ENCODE measurements at places on chromosomes 1 and 21.

GRCh38 chr1:40856656-40857302 lies 5.4 kb downstream of the CITED4 start:
- no peak for DNase-seq

DNA sequence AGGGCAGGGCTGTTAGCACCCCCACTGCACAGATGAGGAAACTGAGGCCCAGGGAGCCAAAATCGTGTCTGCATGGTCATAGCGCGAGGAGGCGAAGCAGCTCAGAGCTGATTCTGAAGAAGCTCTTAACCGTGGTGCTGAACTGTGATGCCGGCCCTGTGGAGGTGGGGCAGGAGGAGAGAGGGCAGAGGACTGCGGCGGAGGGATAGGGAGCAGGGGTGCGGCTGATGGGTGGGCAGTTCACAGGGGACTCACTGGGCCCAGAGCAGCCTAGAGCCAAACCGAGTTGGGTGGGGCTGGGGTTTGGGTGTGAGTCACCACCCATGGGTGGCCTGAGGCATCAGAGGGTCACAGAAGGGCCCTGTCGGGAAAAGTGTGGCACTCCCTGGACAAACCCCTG lies 74.7 kb downstream of the RAP1GAP start:
- no peak for DNase-seq

DNA sequence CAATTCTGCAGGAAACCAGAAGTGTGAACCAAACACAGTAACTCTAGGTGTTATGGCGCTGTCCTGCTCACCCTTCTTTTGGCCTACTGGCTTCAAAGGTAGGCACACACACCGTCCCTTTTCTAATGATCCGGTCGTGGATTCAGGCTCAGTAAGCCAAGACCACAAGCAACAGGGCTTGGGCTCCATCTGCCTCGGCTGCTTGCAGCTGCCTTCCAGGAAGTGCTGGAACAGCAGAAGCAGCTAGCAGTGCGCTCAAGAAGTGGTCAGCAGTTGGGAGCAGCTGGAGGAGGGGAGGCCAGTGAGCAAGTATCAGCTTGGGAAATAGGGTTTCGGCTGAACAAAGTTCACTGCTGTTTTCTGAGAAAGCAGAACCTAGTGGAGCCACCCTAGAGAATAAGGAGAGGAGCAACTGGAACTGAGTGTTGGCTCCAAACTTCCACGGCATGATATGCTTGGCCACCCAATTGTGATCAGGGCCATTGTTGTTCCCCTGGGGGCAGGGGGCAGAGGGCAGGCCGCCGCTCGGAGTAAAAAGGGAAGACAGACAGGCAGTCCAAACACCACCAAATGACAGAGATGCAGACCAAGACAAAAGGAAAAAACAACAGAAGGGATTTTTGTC lies 173.4 kb downstream of the TOMM20 start:
- DNase-seq, result no peak

GRCh38 chr1:155591770-155592169 lies 18.2 kb upstream of the MSTO1 start:
- DNase-seq, result no peak

DNA sequence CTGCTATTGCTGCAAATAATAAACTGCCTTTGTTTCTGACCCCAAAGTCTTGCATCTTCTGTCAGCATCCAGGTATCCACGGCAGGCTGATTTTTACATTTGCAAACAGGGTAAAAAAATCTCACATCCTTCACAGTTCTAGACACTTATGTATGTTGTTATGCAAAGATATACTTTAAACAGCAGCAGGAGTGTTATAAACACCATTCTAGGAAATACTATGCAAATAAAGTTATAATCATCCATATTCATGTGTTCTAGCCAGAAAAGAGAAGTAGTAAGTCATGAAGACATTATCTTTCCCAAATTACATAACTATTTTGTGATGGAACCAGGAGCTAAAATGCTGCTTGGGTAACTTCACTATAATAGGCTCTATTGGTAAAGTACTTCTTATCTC lies 534.2 kb downstream of the LTN1 start:
- no peak for DNase-seq

DNA sequence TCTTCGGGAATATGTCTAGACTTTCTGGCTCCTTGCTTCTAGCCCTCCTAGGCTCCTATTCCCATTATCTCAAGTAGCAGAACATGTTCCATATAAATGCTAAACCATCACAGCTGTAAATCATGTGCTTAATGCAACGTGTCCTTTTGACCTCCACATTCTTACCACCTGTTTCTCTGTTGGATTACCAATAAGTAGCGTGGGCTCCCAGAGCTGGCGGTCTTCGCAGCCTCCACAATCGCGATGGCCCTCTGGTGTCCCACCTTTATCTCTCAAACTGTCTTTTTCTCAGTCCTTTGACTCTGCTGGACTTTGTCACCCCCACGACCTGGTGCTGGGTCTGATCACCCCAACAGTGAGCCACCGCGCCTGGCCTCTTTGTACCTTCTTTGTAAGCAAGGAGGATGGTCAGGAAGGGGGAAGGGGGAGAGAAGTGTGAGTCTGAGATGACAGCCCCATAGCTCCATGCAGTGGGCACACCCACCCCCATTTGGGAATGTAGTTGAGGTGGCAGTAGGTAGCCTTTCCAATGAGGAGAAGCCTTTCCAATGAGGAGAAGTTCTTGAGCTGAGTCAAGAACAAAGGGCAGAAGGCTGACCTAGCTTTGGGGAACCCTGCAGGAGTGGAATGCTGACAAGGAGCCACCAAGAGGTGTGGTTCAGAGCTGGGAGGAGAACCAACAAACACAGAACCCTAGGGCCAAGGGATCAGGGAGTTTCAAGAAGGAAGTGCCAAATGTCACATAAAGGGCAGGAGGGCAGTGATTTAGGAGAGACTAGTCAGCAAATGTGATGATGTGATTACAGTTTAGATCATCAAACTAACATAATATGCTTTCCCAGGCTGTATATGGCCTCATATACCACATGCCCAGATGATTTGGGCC lies 14.2 kb downstream of the TRAF5 start:
- DNase-seq, result no peak

- no peak for DNase-seq
Observed at GRCh38 chr21:42366292-42367010, at the start of gene TFF1. TFF1 (minus strand) TSS chr21:42366535; CDS start chr21:42366495, 40 bp downstream.

DNA sequence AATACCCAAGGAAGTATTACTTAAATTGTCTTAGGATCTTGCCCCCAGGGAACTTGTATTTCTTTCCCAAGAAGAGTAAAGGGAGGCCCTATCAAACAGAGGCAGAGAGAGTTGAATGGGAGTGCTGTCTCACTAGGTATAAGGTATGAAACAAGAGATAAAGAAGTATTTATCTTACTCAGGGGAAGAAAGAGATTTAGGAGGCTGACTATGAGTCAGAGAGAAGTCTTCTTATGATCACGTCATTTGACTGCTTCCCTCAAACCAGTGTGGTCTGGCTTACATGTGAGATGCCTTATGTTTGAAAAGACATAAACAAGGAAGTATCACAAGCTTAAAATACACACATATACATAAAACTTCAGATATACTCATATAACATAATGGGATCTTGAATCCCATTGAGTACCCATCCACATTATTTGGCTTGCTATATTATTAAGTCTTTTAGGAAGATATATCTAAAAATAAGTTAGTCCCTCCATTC lies 29.6 kb downstream of the DUSP10 start:
- peak; percentile 46 for DNase-seq

DNA sequence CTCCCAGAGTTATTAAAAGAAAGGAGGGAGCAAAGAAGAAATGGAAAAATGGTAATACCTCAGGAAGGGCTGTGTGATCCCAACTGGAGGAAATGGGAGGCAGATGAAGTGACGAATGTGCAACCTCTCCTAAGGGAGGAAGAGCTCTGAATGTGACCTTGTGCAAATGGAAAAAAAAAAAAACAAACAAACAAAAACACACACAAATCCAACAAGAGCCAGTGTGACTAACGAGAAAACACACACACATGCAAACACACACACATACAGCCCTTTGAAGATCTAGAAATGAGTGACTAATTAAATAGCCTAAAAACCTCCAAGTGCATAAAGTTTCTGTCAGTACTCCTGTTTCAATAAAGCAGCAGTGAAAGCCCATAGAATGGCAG lies 49.0 kb downstream of the CCN1 start:
- DNase-seq, result no peak

GRCh38 chr1:81371864-81372263 lies 428.9 kb upstream of the ADGRL2 start:
- no peak for DNase-seq

GRCh38 chr1:81654147-81654546 lies 146.6 kb upstream of the ADGRL2 start:
- no peak for DNase-seq

- no peak for DNase-seq
Observed at GRCh38 chr21:38888991-38889561, 83.3 kb downstream of the ETS2 start.

GRCh38 chr1:77398152-77398551 lies 116.3 kb downstream of the AK5 start:
- DNase-seq, result no peak

DNA sequence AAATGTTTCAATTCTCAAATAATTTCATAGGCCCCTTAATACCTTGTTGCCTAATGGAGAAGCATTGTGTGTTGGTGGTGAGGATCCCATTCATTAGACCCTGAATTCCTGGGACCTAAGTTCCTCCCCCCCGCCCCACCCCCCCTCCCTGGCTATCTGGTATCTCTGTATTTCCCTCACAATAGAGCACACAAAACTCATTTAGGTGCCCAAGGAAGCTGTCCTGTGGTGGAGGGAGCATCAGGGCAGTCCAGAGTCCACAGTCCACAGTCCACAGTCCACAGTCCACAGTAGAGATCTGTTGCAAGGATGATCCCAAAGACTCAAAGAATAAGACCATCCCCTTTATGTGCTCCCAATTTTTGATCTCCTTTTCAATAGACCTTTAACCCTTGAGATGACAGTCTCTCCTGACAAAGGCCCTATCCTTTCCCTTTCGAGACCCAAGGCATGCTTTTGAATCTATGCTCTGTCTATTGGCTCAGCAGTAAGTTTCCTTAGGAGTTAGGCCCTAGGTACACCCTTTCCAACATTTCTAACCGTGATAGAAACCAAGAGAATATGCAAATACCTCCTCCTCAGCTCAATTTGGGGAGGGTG lies 123.9 kb downstream of the ZBTB18 start:
- no peak for DNase-seq

DNA sequence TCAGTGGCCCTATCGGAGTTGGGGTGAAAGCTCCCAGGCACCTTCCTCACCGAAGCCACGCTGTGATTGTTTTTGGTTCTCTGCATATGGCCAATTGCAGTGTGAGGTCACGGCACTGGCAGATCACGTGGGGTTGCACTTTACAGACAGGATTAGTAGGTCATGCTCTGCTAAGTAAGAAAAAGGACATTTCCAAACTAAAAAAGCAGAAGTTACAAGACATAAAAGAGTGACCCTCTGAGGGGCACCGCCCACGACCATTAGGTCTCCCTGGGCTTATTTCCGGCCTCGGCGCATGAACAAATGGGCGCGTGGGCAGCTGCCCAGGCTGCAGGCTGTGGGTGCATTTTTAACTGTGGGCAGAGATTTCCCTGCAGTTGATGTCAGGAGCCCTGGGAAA lies 2.0 kb downstream of the CAPN9 start:
- DNase-seq, result no peak

Measured in T follicular helper cell (primary cell).